D721Med (cell line): ENCODE measurements at places on chromosomes 2 and 18.

DNA sequence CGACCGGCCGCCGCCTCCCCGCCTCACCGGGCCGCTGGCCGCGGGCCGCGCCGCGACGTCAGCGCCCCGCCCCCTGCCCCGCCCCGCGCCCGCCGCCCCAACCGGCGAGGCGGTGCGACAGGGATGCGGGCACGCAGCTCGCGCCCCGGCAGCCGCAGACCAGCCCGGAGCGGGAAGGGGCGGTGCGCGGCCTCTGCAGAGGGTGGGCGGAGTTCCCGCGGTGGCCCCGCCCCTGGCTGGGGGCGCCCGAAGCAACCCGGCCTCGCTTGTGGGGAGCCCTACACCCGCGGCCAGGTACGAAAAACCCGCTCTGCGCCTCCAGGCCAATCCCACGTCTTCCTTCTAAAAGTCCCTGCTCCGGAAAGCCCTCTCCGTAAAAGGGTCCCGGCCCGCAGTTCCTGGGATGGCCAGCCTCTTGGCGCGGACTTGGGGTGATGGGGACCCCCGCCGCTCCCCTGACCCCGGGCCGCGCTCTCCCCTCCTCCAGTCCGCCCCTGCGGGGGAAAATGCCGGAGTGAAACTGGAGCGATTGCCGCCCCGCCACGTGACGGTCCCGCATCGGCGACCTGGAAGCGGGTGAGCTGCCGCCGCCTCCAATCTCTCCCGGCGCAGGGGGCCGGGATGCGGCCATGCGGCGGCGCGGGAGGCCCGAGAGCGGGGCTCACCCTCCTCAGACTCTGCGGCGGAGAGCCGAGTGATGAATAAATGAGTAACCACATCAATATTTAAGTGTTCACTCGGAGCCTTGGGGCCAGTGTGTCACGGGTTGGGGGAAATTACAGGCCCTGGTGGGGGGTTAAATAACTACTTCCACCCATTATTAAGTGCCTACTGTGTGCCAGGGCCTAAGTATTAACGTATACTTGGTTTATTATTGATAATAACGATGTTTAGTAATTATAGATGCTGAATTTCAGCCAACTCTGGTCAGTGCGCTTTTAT lies at the start of gene RAB11FIP5:
TSS of gene RAB11FIP5 (minus strand) at position 36 of the 942 bp plus-strand sequence. CDS start 171 bp downstream, outside the sequence.
- peak; percentile 49 for DNase-seq

- DNase-seq = no peak
Observed at GRCh38 chr2:237660381-237660900, 33.1 kb downstream of the LRRFIP1 start.

DNA sequence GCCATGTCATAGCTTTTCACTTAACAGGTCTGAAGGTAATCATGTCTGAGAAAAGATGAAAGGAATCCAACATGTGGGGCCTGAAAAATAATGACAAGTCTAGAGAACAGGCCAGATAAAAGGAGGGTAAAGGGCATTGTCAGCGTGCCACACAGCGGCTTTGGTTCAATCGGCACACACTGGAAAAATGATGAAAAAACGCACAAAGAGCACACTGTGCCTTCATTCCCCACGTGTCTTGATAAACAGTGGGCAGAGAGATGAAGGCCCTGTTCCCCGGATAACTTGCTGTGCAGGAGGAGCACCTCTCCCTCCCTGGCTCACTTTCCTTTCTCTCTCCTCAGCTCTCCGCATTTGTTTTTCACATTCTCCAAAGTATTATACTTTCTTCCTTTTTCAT lies 766.3 kb downstream of the TDRD15 start:
- DNase-seq = no peak

- DNase-seq = no peak
Observed at GRCh38 chr2:62200291-62200841, 4.5 kb downstream of the B3GNT2 start.

- DNase-seq = no peak
Observed at GRCh38 chr2:223649554-223650533, 47.7 kb upstream of the SCG2 start.

GRCh38 chr2:174613531-174613930 lies 15.9 kb upstream of the WIPF1 start:
- DNase-seq = no peak

DNA sequence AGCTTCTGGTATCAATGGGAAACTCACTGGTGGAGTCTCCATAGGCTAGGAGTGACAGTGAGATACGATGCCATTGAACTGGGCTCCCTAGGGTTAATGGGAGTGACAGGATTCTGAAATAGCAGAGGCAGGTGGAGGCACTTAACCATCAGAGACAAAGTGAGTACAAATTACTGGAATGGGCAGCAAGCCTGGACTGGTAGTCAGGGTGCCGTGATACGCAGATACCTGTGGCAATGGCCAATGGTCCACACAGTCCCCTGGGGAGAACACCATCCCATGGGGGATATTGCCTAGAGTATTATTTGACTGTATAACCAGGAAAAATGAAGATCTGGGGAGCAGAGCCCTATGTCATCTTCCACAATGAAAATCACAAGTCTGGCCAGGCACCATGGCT lies 17.3 kb downstream of the CHCHD5 start:
- no peak for DNase-seq

- no peak for DNase-seq
Observed at GRCh38 chr2:24945907-24946306, 25.8 kb downstream of the DNAJC27 start.

DNA sequence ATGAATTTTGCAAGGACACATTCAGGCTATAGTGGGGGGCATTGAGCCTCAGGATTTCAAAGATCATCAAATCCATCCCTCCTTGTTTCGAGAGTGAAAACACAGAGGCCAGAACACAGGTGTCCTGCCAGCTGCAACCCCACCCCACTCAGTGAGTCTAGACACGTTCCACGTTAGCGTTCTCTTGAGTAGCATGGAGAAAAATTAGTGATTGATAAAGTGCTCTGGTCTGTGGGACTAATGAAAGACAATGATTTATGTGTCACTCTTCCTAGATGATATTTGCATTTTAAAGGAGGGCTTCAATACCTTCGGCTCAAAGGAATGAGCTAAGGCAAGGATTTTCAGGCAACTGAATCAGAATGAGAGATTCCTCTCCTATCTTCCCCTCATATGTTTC lies 43.8 kb downstream of the SLC4A3 start:
- DNase-seq = no peak

DNA sequence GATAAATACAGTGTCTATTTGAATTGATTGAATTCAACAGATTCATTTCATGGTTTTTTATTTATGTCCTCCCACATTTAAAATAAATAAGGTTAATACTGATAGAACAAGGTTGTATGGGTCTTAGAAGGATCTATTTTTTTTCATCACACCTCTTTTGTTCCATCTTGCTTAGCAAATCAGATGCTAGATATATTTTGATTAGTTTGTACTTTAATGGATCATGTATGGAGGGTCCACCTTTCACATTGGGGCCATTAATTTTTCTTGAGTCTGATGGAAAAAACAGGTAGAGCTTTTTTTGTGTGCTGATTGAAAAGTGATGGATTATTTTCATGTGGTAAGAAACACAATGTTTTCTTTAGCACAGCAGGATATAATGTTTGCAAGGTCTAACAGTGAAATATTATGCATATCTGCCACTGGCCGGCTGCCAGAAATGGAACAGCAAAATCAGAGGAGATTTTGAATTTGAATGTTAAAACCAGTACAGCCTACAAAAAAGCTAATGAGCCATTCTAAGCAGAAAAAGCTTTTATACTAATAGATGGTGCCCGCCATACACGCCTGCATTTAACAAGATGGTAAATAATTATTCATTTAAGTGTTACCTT lies 188.1 kb upstream of the ETAA1 start:
- DNase-seq = no peak

- DNase-seq = no peak
Observed at GRCh38 chr18:8461544-8461943, 147.7 kb upstream of the RAB12 start.

DNA sequence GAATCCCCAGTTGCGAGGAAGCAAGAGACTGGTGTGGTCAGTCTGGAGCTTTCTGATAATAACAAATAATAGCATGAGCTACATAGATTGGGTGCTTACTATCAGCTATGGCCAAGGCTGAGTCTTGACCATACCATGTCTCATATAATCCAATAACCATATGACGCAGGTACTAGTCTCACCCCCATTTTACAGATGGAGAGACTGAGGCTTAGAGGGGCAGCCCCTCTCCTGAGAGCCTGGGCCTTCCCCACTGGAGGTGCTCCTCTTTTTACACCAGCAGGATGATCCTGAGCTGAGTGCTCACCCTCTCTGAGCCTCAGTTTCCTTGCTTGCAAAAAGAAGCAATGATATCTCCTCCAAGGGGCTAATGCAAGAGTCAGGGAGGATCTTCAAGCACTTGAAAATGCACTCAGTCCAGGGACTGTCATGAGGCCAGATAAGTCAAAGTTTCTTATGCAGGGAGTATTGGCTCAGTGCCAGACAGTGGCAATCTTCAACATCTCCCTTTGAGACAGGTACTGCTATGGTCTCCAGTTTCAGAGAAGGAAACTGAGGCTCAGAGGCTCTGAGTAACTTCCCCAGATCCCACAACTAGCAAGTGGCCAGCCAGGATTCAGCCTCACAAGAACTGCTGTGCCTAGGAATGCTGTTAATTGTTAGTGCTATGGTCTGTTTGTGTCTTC lies 149.7 kb downstream of the TFCP2L1 start:
- no peak for DNase-seq

GRCh38 chr2:217788669-217789002 lies 214.2 kb downstream of the TNS1 start:
- no peak for DNase-seq

- no peak for DNase-seq
Observed at GRCh38 chr18:26454616-26455015, 93.7 kb downstream of the KCTD1 start.

DNA sequence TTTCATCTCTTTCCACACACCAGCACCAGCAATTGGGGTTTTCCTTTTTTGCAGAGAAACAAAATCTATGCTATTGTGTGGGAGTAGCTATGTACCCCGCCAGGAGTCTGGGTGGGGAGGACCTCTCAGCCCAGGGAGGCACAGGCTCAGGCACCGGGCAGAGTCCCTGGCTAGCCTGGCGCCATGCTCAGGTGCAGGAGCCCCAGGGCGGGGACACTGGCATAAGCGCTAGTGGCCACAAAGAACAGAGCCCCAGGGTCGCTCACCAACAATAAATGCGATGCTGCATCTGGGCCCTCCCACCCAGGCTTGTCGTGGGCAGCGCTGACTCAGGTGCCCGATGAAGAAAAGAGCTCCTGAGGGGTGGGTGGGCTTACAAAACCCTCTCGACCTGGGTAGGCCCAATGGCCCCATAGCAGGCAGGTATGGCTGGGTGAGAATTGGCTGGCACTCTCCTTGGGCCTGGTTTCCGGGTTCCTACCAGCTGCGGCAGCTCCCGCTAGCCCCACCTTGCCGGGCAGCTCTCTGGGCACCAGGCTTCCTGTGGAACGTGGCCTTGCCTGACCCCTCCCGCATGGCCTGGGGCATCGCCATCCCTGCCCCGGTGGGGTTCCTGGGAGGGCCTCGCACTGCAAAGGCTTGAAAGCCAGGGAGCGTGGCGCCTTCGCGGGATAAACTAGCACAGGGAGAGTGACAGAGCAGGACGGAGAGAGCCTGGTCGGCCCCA lies 31.8 kb upstream of the COL6A3 start:
- no peak for DNase-seq

- DNase-seq = no peak
Observed at GRCh38 chr2:230601510-230601909, 111.1 kb upstream of the CAB39 start.

- no peak for DNase-seq
Observed at GRCh38 chr2:25649786-25650185, 23.6 kb downstream of the DTNB start.

DNA sequence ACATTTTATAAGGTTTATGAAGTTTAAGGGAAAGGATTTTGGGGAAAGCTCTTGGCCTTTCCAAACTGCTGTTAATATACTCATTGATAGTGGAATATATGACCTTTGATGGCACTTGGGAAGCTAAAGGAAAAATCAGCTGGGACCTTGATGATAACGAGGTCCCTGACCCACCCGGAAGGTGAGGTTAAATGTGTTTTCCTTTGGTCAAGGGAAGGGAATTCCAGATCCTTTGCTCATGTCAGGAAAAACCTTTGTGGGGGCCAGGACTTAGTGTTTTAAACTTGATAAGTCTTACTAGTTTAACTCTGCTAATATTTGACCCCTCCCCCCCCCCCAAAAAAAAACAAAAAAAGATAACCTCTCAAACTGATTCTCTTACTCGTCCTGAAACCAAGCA lies 50.7 kb downstream of the CRIM1 start:
- no peak for DNase-seq

DNA sequence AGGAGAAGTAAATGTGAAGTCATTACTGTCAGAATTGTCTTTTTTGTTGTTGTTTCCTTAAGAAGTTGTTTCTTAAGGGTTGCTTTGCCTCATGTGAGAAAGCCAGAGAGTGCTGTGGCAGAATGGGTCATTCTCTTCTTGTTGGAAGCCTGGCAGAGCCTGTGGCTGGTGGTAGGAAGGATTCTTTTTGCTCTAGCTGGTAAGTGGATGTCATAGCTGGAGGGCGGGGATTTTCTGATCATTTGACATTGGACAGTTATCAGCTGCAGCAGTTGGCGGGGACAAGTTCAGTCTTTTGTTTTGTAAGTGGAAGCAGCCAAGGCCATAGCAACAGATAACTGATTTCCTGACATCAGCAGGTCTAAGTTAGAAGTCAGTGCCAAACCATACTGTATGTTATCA lies 5.5 kb upstream of the RMDN2 start:
- no peak for DNase-seq

- no peak for DNase-seq
Observed at GRCh38 chr2:62794791-62795190, 89.3 kb downstream of the EHBP1 start.

- peak; percentile 86 for DNase-seq
Observed at GRCh38 chr2:172248381-172248780, 145.7 kb upstream of the DLX2 start.

GRCh38 chr2:110688594-110689091 lies 10.8 kb upstream of the BUB1 start:
- DNase-seq = no peak

- no peak for DNase-seq
Observed at GRCh38 chr2:88177556-88177955, 7.4 kb downstream of the THNSL2 start.

- no peak for DNase-seq
Observed at GRCh38 chr18:57447154-57447621, 12.0 kb downstream of the ONECUT2 start.

DNA sequence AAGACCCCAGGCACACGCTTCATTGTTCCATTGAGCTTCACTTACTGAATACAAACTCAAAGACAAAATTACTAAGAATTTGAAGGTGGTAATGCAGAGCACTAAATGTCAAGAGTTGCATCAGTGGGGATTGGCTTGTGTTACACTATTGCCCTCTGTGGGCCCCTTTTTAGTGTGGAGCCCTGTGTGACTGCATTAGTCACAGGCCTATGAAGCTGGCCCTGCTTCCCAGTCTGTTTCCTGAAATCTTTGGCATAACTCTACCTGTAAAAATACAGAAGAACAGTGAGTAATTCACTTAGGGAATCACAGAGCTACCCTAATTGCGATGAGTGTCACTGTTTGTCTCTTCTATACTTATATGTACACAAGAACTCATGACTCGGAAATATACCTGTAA lies 40.0 kb upstream of the STPG4 start:
- DNase-seq = no peak

DNA sequence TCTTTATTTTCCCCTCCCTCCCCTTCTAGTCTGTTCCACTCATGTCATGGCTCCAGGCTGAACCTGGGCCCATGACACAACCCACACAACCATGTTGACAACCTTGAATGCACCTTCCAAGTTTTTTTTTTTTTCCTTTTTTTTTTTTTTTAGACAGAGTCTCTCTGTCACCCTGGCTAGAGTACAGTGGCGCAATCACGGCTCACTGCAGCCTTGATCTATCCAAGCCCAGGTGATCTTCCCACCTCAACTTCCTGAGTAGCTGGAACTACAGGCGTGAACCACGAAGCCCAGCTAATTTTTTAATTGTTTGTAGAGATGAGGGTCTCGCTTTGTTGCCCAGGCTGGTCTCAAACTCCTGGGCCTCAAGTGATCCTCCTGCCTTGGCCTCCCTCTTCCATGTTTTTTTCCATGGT lies 21.9 kb upstream of the ROCK2 start:
- DNase-seq = no peak
